Substantia nigra (tissue), 51 donors: ENCODE measurements at places on chromosomes 13 and 19.

DNA sequence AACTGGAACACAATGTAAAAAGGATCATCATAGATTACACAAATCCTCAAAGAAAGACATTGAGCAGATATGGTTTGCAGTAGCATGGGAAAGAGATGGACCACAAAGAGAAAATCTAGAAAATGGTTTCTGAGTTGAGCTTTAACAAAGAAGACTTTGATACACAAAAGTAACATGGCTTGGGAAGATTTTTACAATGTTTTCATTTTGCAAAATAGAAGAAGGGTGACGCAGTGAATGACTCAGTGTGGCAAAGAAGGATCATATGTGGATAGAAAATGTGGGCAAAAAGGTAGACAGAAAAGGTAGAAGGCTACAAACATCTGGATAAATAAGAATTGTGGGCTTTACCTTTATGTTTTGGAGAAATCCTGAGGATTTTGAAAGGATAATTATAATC is 1220.5 kb downstream of the PCDH17 start:
- no peak for DNase-seq

DNA sequence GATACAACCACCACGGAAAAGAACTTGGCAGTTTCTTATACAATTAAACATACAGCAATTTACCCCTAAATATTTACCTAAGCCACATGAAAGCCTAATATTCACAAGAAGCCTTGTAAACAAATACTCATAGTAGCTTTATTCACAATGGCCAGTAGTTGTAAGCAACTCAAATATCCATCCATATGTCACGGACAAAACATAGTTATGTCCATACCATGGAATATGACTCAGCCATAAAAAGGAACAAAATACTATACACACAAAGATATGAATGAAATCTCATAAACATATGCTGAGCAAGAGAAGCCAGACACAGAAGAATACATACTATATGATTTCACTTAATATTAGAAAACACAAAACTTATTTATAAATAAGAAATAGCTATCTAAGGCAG is 12.9 kb downstream of the PSPC1 start:
- DNase-seq, result no peak

DNA sequence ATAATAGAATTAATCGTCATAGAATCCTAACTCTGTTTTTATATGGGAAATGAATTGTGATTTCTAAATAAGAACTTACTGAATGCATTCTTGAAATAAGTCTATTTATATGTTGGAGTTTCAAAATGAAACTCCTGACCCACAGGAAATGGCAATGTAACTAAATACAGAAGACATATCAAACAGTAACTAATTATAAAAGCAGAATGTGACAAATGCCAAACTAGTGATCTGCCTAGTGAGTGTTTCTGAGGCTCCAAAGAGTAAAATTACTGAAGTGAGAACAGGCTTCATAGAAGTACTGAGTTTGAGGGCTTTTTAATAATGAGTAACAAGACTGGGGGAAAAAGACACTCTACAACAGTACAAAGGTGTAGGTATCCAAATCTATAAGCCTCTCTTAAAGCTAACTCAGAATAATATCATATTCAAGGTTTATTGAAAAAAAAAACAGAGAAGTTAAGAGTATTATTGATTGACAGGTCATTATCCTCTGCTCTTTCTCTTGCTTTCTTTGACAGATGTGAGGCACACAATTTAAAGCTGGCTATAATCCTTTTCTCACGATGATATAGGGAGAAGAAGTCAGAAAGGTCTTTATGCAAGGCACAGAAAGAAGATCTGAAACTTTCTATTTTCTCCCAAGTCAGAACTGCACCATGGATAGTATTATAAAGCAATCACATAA is 17.4 kb upstream of the ATXN8OS start:
- no peak for DNase-seq

GRCh38 chr19:11324748-11325389 is 14.6 kb downstream of the RAB3D start:
- DNase-seq, result no peak

- no peak for DNase-seq
Measured at GRCh38 chr13:44487989-44488388, 88.1 kb downstream of the TSC22D1 start.

DNA sequence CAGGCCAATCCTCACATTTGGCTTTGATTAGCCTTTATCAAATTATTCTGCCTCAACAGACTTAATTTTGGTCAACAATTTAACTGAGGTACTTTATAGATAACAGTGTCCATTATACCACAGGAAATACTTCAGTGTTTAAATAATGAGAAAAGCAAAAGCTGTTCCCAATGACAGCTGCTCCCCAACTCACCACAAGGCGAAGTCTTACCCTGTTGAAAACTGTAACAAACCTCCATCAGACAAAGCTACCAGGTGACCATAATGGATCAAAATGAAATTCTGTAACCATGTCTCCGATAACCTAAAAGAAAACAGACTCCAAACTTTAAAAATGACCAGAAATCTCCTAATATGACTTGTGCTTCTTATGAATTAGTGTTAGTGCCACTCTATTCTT is 50.3 kb downstream of the ZNF44 start:
- no peak for DNase-seq

GRCh38 chr19:4298810-4299550 is 3.2 kb downstream of the TMIGD2 start:
- DNase-seq, result no peak

GRCh38 chr13:56700324-56700723 is 440.4 kb upstream of the PRR20A start:
- DNase-seq, result no peak

GRCh38 chr19:47247308-47247990 is 8.9 kb upstream of the CCDC9 start:
- DNase-seq, result no peak

- no peak for DNase-seq
Measured at GRCh38 chr13:67306742-67307141, 76.6 kb upstream of the PCDH9 start.

- DNase-seq, result no peak
Measured at GRCh38 chr19:41311613-41312012, 1.6 kb downstream of the CCDC97 start.

DNA sequence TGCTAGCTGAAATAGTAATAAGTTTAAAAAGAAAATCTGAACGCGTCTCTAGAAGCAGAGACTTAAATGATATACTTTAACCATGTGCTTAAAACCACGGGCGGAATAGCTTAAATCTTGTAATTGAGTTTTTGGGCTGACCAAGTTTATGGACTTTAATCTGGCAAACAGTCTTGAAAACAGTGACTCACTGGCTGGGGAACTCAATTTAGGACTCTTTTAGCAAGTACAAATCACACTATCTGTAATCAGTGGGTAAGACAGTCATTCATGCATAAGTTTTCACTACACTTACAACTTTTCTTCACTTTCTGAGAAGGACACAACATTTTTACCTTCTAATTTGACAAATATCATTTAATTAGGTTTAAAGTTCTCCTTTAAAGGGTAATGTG is 26.8 kb downstream of the ZNF627 start:
- DNase-seq, result no peak

- DNase-seq, result no peak
Measured at GRCh38 chr19:44889830-44890365, 1.2 kb upstream of the TOMM40 start.

GRCh38 chr19:12991296-12991695 is 4.0 kb upstream of the NFIX start:
- DNase-seq, result no peak

GRCh38 chr13:91313103-91313502 is 34.4 kb upstream of the MIR17HG start:
- no peak for DNase-seq

- no peak for DNase-seq
Measured at GRCh38 chr19:52785506-52785905, 1.1 kb downstream of the ZNF600 start.

GRCh38 chr13:59493436-59493965 is 670.2 kb downstream of the DIAPH3 start:
- no peak for DNase-seq
